DMS153 (cell line): ENCODE measurements at places on chromosomes 5 and 9.

DNA sequence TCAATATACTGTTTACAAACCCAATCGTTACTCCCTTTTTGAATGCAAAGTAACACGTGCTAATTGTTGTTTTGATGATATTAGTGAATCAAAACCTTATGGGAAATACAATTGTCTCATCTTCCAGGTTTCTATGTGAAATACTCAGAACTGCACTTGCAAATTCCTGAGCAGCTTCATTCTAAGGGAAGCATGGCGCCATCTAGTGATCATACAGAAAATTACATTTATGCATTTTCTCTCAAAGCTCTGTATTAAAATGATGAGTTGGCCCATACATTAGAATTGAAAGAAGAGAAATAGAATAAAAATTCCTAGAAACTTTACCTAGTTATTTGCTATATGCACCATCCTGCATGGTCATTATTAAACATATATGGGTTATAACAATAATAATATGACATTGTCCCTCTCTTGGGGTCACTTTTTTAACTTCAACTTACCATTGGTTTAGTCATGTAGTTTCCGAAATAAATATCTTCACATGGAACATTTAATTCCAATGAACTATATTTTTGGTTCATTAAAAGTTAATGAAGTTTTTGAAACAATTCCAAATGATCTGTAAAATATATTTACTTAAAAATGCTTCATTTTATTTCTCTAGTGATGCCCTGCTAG lies 220.0 kb downstream of the PDE4D start:
- DNase-seq: no peak

- no peak for DNase-seq
These were observed 221.4 kb upstream of the KLF4 start for GRCh38 chr9:107710953-107711352.

DNA sequence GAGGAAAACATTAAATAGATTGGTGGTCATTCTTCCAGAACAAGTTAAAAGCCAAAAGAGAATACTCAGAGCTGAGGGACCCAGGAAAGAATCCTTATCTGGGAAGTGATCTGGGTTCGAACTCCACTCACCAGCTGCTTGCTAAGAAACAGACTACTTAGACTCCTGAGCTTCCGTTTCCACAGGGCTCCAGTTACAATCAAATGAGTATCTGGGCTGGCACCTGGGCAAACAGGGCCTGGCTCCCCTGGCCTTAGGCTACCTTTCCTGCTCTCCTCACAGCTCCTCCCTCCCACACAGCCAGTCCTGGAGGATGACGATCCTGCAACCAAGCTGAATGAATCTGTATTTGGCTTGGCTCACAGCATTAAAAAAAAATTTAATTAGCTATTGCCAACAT lies 2.5 kb downstream of the MAPK9 start:
- no peak for DNase-seq

- DNase-seq: no peak
These were observed 131.8 kb downstream of the ADAMTSL1 start for GRCh38 chr9:18605766-18606180.
